ENCODE measurements at places on chromosomes 13 and 19.
A peak's percentile ranks its signal among the peaks of the same experiment; 100 is the strongest.

DNA sequence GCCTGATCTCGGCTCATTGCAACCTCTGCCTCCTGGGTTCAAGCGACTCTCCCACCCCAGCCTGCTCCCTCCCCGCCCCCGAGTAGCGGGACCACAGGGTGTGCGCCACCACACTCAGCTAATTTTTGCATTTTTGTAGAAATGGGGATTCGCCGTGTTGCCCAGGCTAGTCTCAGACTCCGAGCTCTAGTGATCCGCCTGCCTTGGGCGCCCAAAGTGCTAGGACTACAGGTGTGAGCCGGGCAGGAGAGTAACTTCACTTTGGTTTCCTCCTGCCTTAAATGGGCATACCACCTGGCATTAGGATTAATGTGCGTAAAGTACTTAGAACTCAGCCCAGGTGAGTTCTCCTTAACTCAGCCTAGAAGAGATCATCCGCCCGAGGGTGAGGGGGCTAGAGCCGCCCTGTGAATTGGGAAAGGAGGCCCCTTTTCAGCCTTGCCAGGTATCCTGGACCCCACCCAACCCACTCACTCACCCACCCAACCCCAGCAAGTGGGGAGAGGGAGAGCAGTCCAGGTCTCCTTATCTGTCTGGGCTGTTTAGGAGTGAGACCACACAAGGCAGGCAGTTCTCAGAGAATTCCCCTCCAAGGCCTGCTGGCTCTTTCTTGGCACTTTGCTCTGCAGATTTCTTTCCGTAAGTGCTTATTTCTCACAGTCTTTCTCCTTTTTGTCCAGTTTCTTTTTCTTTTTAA is 1.2 kb upstream of the ZFP36 start:
- DNase-seq = no peak

GRCh38 chr13:59532405-59532804 is 631.3 kb downstream of the DIAPH3 start:
- no peak for DNase-seq

DNA sequence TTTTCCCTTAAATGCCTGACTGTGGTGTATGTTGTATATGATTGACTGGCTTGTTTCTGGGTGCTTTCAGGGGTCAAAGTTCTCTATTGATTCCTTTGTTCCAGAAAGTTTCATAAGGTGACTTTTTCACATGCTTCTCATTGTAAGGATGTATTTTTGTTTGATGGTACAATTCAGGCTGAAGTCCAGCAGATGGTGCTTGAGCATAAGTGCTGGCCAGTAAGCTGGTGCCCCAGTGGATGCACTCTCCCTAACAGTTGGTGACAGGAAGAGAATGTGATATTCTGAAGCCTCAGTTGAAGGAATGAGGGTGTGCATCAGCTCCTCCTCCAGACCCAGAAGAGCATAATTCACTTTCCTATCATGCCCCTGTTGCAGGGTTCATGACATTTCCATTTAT is 1941.6 kb upstream of the PRR20A start:
- no peak for DNase-seq

- DNase-seq = no peak
These were observed 166.8 kb downstream of the SLITRK5 start for GRCh38 chr13:87837946-87838345.

- no peak for DNase-seq
These were observed 236.5 kb downstream of the DCLK1 start for GRCh38 chr13:35894636-35895035.

DNA sequence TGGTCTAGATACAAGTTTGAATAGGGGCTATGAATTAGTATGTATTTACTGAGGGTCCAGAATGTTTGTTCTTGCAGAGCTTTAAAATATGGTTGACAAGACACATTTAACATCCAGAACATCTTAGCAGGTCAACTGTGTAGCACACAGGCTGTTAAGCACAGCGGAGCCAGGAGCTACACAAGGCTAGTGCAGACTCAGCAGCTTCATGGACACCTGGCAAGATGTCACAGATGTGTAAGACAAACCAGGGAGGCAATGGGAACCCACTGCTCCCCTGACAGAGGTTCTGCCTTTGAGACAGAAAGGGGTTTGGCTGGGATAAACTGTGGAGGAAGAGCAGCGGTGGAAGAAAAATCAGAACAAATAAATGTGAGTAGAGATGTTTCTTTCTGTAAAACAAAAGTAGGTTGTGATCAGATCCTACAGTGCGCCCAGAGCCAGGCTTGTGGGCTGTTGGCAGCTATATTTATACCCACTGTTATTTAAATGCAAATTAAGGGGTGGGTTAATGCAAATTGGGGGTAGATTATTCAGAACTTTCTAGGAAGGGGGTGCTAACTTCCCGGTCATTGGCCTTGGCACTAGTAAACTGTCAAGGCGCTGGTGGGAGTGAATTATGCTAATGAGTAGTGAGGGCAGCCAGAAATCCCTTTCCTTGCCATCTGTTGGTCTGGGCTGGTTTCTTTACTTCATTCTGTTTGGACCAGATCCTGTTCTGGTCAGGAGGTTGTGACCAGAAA is 33.0 kb downstream of the MIPEP start:
- no peak for DNase-seq

- no peak for DNase-seq
These were observed 17.5 kb upstream of the PROZ start for GRCh38 chr13:113140677-113141600.

DNA sequence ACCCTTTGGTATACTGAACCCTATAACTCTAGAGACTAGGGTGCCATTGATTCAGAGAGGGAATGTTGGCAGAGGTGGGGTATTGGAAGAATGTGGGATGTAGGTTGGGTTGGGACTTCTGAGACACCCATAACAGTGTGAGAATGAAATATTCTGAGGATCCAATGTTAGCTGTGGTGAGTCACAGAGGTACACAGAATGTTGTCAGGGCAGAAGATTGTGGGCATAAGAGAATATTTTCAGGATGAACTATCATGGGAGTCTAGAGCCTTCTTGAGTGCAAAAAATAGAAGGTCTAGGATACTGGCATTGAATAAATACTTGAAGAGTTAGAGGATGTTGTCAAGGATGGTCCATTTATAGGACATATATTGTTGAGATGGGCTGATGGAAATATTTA is 9.0 kb downstream of the KLK13 start:
- DNase-seq = no peak

- DNase-seq = peak; percentile 18
These were observed 14.0 kb upstream of the GPR4 start for GRCh38 chr19:45615795-45616703.

DNA sequence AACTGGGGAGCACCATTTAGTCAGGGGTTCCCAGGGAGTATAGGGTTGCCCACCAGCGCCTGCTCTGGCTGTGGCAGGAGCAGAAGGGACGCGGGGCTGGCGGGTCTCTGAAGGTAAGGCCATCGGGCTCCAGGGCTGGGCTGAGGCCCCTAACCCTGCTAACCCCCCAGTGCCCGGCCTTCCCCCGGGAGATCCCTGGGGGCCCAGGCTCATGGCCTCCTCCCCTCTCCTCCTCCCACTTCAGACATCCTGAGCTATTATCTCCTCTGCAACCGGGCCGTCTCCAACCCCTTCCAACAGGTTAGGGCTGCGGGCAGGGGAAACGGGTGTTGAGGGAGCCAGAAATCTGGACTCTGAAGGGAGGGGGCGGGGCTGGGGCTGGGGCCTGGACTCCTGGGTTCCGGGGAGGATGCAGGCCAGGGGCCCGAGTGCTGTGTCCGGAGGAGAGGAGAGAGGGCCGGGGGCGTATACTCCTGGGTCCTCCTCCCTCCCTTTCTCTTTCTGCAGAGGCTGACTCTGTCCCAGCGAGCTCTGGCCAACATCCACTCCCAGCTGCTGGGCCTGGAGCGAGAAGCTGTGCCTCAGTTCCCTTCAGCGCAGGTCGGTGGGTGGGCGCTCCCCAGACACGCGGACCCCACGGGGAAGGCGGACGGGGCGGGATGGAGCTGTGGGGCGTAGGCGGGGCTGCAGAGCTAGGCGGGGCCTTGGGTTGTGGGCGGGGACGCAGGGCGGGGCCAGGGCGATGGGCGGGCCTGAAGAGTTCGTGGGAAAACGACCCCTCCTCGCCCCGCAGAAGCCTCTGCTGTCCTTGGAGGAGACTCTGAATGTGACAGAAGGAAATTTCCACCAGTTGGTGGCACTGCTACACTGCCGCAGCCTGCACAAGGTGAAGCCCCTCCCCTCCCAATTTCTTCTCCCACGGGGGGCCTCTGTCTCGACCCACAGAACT is 15.3 kb downstream of the TTYH1 start:
- DNase-seq = peak; percentile 17

GRCh38 chr13:28510542-28510941 is 15.6 kb upstream of the FLT1 start:
- no peak for DNase-seq

- no peak for DNase-seq
These were observed 385.8 kb downstream of the ZNF536 start for GRCh38 chr19:30757837-30758617.

GRCh38 chr19:36026091-36026876 is 6.4 kb downstream of the CLIP3 start:
- DNase-seq = no peak

- peak; percentile 98 for DNase-seq
These were observed 11.4 kb downstream of the RTN2 start for GRCh38 chr19:45485305-45486077.

DNA sequence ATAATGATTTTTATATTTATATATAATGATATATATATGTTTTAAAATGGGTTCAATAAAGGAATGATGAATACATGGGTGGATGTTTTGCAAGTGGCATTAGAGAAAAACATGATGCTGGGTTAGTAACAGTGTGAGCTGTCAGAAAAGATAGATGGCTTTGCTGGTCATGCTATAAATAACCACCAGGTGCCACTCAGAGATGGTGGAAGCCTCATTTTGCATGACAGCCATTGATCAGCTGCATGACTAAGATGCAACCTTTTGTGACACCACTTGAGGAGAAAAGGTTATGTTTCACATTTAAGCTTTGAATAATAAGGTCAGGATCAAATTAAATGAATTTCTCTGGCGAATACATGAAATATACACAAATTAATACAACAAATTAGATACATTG is 737.7 kb downstream of the PCDH9 start:
- DNase-seq = no peak

DNA sequence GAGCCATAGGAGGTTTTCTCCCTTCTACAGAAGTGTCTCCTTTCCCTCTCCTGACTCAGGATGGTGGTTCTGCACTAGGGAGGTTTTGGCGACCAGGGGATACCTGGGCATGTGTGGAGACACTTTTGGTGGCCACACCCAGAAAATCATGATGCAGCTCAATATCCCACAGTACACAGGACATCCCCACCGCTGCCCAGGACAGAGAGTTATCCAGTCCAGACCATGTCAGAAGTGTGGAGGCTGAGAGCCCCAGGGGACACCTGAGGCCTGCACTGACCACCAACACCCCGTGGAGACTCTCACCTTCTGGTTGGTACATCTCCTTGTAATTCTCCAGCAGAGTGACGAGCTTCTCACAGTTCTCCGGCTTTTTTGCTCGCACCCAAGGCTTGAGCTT is 16.6 kb downstream of the PEG3 start:
- no peak for DNase-seq
